Sigmoid colon (tissue), 7 donors: ENCODE measurements at places on chromosomes 12 and 14. TPM values are rescaled to one million over a fixed set of nuclear protein-coding genes. Genes with fewer than 3 reads are reported as not detected.

- no peak for DNase-seq
Measured at GRCh38 chr12:12511021-12511783, 51.5 kb downstream of the DUSP16 start.

- DNase-seq, result no peak
Measured at GRCh38 chr12:10708862-10709261, 14.3 kb downstream of the YBX3 start.

- no peak for DNase-seq
Measured at GRCh38 chr12:14948672-14949071, 10.3 kb upstream of the ERP27 start.

LMBR1L gene
- 39.0 TPM for total RNA-seq

KLRC2 gene
- total RNA-seq, result 0.49 TPM

LMO3 gene
- 228 TPM for total RNA-seq
